ENCODE measurements at places on chromosomes 2 and 18.

DNA sequence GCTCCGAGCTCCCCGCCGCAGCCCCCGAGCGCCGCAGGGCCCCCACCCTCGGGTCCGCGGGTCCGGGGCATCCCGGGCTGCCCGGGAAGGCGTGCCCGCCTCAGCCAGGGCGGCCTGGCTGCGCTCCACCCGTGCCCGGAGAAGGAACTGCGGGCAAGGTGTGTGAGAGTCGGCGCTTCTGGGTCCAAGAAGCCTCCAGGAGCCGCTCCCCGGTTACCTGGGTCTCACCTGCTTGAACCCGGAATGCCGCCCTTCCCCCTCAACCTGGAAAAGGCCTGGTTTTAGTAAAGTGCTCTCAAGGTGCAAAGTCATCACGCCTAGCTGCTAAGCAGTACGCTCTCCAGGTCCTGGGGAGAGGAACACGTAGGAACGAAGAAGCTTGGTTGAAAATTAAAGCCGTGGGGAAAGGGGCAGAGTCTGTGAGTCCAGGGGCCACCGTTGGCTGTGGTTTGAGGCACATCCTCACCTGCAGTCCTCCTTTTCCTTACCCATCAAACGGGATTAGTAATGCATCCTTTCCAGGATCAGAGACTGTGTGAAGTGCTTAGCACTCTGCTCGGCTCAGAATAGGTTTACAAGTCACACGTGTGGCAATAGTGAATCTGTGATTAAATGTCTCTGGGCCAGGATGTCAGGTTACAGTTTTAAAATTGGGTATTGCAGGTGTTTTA is 1.2 kb downstream of the ASAP2 start:
- DNase-seq, result no peak

GRCh38 chr2:122610948-122611609 is 855.6 kb downstream of the TSN start:
- no peak for DNase-seq

GRCh38 chr2:121969166-121969565 is 213.7 kb downstream of the TSN start:
- no peak for DNase-seq

DNA sequence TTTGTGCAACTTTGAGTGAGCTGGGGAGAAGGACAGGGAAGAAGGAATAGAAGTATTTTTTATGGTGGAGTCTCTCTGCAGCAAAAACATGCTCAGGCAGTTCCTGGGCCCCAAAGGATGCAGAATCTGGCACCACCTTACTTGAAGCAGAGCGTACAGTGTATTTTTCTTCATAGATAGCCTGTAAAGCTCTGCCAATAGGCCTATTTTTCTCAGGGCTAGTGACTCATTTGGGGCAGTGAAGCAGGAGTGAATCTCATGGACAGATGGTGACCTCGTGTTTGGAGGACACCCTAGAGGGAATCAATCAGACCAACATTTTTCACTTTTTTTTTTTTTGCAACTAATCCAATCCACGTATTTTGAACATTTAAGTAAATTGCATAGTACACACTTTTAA is 268.1 kb upstream of the CXCR4 start:
- no peak for DNase-seq

- DNase-seq, result no peak
These were observed 1627.7 kb downstream of the LRP1B start for GRCh38 chr2:140502951-140503630.
